ENCODE measurements at places on chromosomes 1 and 21.
A peak's percentile ranks its signal among the peaks of the same experiment; 100 is the strongest.

- DNase-seq = no peak
These were observed 60.0 kb downstream of the TNFSF18 start for GRCh38 chr1:172990598-172991215.

DNA sequence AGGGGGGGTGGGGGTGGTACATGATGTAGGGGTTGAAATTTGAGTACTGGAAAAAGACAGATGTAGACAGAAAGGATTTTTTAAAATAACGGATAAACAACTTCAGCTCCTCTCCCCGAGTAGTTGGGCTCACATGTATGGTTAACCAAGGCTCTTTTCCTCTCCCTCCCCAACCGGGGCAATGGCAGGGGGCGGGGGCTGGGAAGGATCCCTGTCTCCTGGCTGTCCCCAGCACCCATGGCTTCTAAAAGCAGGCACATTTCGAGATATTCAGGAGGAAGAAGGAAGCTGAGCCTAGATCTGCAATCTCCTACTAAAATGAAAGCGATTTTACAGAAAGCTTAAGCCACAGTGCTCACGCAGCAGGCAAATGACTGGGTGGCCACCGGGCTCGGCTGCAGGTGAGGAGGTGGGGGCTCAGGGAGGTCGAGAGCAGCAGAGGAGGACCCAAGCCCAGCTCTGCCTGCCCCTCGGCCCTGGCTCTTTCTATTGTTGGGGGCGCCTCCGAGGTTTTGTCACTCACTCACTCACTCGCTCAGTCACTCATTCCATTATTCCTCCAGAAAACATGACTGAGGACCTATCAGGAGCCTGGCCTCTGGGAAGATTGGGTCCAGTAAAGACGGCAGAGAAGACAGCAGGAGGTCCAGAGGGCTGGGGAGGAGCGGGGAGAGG lies 573.3 kb downstream of the PTPRU start:
- no peak for DNase-seq

- DNase-seq = peak; percentile 37
These were observed 33.5 kb downstream of the UBE2G2 start for GRCh38 chr21:44767834-44768831.

DNA sequence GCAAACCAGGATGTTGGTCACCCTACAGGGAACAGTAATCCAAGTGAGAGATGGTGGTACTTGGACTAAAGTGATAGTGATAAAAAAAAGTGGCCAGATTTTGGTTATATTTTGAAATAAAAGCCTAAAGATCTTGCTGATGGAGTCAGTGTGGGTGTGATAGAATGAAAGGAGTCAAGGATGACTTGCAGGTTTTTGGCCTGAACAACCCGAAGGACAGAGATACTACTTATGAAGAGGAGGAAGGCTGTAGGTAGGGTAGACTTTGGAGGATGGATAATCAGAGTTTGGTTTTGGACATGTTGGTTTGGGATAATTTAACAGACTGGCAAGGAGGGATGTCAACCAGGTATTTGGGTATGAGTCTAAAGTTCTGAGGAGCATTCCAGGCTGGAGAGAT lies 1.5 kb upstream of the TEX38 start:
- DNase-seq = no peak

DNA sequence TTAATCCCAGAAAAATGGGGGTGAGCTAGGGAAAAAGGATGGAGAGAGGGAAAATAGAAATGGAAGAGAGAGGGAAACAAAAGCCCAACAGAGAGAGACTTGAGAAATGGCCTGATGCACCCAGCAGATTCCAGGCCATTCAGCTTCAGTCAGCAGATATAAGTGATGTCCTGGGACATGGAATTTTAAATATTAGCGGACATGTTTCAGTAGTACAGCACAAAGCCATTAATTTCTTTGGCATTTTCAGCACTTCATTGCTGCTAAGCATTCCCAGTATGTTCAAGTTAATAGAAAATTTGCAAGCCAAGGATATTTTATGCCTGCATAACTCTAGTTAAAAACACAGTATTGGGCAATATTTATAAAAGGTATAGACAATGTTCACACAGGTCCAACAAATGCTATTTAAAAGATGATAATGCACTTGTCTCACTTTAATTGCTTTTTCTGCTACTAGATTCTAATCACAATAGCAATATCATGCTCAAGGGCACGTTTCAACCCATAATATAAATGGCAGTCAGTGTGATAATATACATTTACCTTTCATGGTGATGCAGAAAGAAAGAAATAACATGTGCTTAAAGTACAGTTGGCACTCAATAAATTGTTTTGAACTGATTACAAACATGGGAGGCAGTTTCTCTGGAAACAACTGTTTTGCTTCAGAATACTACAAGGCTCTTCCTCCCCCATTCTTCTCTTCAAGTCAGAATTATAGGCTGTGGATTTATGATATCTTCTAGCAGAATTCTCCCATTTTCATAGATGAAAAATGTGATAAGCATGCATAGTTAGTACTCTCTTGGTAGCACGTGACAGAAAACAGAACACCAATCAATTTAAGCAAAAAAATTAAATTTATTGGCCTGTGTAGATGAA lies 108.1 kb upstream of the MAGI3 start:
- no peak for DNase-seq

GRCh38 chr21:36700295-36700970 lies 1.5 kb downstream of the SIM2 start:
- DNase-seq = no peak

DNA sequence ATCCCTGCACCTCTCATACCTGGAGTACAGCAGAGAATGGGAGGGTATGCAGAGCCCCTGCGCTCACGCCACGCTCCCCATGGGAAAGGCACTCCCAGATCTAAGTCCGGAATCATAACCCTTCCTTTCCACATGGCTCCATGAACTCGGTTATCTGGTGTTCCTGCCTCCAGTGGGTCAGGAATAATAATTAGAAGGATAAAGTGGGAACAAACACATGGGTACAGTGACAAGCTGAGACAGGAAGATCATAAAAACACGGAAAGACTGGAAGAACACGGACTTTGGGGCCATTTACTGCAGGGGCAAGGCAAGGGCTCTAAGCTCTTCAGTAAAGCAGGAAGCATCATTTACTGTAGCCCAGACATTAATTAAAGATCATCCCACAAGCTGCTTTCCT lies 48.6 kb downstream of the FOXO6 start:
- DNase-seq = no peak

DNA sequence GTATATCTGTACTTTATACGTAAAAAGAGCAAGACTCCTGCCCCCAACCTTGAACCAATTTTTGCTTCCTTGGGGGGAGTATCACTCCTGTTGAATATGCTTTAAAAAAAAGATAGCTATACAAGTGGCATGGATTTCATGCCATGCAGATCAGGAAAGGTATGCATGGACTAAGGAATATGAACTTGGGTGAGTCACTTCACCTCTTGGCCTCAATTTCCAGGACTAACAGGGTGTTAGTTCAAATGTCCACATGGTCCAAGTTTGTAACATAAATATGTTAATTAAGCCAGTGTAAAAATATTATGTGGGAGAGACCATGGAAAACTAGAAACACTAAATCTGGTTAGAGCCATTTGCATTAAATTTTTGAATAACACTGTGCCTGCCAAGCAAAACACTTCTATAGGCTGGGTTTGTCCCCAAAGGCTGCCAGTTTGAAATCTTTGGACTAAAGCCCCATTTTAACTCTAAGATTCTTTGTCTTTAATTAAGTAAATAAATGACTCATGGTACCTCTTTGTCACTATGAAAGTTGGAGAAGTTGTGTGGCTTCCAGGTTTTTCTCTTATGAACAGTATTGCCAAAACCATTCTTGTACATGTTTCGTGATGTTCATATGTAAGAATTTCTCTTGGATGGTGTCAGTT lies 33.1 kb downstream of the FAM177B start:
- no peak for DNase-seq

GRCh38 chr21:25501462-25501861 lies 105.8 kb downstream of the MRPL39 start:
- no peak for DNase-seq

GRCh38 chr1:243890576-243890975 lies 40.5 kb upstream of the AKT3 start:
- no peak for DNase-seq

GRCh38 chr1:99919220-99919619 lies 50.6 kb upstream of the SLC35A3 start:
- DNase-seq = no peak

DNA sequence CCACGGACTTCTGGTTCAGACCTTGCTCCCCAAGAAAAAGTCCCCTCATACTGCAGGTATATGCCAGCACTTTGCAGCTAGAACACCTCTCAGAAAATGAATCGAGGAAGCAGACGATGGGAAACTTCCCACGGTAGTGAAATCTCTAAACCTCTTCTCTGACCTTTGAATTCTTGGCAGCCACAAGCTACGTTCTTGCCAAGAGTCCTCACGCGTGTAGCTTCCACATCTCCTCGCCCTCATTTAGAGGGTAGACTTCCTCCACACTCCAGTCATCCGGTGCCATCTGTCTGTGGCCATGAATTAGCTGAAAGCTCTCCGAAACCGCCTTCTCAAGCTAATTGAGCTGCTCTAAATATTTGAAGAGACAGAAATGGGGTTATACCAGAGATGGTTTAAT lies 127.8 kb downstream of the RGS7 start:
- DNase-seq = no peak

DNA sequence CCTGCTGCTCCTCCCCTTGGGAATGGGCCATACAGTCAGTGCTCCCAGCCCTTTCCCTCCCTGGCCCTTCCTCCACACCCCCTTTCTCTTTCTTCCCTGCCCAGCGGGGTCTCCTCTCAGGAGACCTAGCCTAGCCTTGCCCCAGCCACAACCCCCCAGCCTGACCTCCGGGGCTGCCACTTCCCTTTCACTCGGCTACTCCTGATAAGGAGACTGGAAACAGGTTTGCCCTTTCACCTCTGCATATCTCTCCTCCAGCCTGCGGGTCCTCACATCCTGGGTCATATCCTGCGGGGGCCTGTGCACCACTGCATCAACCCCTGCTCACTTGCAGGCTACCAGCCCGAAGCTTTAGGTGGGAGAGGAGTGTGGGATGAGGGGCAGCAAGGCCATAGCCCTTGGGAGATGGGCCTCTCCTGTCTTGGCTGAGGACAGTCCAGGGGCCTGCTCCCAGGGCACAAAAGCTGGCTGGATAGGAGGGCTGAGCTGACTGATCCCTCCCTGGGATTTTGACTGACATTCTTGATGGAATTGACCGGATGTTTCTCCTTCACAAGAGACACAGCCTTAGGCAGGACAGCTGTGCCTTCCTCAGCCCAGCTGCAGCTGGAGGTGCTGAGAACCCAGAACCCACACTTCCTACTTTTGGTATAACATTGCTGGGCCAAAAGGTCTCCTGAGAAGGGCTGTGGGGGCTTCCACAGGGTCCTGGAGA lies 19.2 kb upstream of the ALX3 start:
- no peak for DNase-seq

DNA sequence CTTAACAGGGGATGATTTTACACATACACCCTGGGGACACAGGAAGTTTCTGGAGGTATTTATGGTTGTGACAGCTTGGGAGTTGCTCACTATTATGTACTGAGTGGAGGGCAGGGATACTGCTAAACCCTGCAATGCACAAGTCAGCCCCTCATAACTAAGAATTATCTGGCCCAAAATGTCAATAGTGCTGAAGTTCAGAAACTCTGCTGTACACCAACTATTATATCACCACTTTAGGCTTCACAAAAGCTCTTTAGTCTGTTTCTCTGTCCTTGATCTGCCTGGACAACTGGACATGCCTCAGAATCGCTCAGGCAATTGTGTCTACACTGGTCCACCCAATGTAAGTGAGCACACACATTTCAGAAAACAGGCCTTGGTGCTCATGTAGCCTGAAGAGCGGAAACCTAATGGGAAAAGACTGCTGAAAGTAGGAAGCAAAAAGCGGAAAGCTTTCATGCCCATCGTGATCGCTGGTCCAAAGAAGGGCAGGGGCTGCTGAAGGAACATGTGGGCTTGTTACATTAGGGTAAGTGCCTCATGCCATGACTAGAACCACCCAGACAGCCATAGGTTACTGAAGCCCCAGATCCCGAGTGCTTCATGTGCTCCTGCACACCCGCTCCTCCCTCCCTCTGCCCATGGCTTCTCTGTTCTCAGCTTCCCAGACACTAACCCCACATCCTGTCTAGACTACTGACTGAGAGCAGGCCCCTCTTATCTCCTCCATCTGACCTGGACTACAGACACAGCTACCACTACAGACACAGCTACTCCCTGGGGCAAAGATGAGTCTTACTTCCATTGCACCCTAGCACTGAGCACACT lies 73.5 kb downstream of the LRIG2 start:
- DNase-seq = no peak
